ENCODE measurements at places on chromosomes 7 and 10.

DNA sequence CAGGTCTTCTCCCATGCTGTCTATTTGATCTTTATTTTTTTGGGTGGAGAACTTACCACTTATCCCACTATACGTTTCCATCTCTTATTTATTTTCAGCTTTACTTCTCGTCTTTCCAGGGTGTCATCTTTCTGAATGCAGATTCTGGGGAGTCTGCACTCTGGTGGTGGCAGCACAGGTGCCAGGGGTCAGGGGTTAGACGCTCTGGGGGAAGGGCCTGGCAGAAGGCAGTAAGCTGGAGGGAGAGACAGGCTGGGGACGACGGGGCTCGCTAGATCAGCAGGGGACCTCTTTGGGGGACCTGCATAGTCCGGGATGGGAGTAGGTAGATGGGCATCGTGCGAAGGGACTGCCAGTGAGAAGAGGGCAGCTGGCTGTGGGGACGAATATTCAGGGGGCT lies 22.3 kb downstream of the CHST12 start:
- DNase-seq = no peak

GRCh38 chr7:149625947-149626392 lies 128.4 kb upstream of the ZNF746 start:
- DNase-seq = no peak

DNA sequence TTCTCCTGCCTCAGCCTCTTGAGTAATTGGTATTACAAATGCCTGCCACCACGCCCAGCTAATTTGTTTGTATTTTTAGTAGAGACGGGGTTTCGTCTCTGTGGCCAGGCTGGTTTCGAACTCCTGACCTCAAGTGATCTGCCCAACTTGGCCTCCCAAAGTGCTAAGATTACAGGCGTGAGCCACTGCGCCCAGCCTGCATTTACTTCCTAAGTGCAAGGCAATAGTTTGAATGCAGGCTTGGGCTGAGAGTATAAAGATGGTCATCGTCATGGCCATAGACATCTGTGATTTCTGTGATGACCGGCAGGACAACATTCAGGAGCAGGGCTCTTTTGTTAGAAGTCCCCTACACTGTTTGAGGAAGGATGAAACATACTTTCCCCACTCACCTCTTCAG lies 393.9 kb upstream of the SHH start:
- no peak for DNase-seq

DNA sequence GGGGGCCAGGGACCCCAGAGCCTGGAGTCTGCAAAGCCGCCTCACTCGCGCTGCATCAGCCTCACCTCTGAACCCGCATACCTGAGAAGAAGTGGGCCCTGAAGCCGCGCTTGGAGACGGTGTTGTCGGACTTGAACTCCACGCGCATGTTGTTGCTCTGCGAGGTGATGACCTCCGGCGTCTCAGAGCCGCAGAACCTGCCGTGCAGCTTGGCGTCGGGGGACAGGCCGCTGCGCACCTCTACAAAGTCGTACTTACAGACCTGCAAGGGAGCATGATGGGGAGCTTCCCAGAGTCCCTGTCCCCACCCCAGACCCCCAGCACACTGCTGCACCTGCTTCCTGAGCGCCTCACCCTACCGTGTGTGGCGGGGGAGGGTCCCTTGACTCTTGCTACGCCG lies 25.7 kb upstream of the OPALIN start:
- no peak for DNase-seq

GRCh38 chr10:6753644-6754043 lies 173.6 kb upstream of the PRKCQ start:
- DNase-seq = no peak

Measured in posterior vena cava (tissue), 2 donors.